ENCODE measurements at places on chromosomes 11 and 22. TPM values are rescaled to one million over a fixed set of nuclear protein-coding genes. Genes with fewer than 3 reads are reported as not detected.

DNA sequence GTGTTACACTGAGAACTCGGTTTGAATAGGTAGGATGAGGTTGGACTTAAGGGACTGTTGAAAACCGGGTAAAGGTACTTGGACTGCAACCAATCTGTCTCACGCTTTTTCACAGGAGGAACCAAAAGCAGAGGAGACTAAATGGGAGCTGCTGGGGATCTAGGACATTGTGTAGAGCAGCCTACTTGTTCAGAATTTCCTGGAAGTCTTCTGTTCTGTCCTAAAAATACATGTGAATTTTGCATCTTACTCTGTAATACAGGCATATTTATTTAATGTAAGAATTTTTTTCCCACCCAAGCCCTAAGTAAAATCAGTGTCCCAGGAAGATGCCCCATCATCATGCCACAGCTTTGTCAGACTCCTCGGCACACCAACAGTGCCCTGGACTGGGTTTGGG is 52.1 kb upstream of the TBCEL start:
- H3K4me3 ChIP-seq: no peak overlapping the region
- no peaks in the 10 kb centered on the region for H3K36me3 ChIP-seq
- H3K27me3 ChIP-seq: no peaks in the 10 kb centered on the region
- H3K4me1 ChIP-seq: no peaks in the 10 kb centered on the region
- no peak overlapping the region for H3K27ac ChIP-seq

GGTLC2 gene
- not detected for total RNA-seq

DNA sequence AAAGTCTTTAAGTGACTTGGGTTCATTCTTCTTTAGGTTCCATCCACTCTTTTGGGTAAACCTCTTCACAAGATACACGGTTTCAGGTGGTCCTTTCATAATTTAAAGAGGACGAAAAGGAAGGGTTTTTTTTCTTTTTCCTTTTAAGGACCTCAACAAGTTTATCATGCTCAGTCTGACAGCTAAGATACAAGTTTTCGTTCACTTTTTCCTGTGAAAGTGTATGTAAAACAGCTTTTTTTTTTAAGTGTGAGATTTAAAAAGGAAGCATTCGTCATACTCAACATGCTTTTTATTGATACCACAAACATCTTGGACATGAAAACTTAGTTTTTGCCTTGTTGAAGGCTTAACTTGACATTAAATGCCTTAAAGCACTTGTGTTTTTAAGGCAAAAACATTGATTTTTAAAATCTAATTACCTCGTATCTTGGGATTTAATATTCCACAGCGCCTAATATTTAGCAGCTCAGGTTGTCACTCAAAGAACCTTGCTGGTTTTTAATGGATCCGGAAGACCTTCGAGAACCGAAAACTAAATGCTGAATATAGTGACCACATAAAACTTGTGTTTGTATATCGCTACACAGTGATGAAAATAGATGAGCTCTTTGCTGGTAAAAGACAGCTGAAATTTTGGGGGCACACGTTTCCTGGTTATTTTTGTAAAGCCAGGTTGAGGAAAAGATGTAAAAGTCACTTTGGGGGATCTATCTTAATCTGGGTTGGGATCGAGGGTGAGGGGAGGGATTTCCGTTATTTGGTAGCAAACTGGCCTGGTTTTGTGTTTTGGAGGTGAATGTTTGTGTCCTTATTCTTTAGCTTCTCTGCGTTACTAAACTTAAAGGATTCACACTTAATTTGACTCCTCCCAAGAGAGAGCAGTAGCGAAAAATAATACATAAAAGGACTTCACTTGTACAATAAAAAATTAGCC is 2.3 kb downstream of the PCF11 start:
- H3K36me3 ChIP-seq: no peaks in the 10 kb centered on the region
- no peak for DNase-seq
- H3K27me3 ChIP-seq: no peaks in the 10 kb centered on the region
- H3K4me3 ChIP-seq: peak overlapping the region; percentile 98

DNA sequence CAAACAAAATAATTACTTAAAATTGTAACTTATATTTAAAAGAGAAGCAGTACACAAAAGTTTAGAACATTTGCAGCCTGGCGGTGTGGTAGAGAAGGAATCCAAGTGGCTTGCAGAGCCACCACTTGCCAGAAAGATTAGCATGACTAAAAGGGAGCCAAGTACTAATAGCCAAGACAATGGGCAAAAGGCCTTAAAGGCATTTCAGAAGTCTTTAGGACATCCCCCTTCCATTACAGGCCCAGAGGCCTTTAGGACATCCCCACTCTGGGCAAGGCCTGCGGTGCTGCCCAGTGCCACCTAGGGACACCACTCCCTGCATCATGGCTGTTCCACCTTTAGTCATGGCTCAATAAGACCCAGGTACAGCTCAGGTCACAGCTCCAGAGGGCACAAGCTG is 32.4 kb downstream of the TMEM225 start:
- DNase-seq: no peak
- H3K4me3 ChIP-seq: no peak overlapping the region
- no peaks in the 10 kb centered on the region for H3K36me3 ChIP-seq
- no peaks in the 10 kb centered on the region for H3K27me3 ChIP-seq
- no peak overlapping the region for H3K27ac ChIP-seq
- H3K4me1 ChIP-seq: no peaks in the 10 kb centered on the region

MPEG1 gene
- total RNA-seq: 3.2 TPM

PES1 gene
- 79.5 TPM for total RNA-seq

OR5A1 gene
- total RNA-seq: not detected

DNA sequence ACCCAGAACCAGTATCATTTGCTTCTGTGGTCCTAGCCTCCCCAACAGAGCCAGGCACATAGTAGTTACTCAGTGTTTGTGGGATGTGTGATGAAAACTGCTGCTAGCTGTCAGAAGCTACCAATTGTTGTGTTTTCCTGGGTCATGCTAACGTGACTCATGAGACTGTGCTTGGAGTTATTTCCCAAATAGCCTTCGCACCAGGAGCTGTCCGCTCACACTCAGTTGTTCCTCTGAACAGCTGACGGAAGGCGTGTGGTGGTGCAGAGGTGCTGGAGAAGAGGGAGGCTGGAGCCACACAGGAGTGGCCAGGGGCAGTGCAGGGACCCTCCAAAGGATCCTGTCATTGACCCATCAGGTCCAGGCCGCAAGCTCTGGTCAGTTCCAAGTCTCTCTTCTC is 53.9 kb upstream of the TBCEL start:
- no peak overlapping the region for H3K27ac ChIP-seq
- H3K4me1 ChIP-seq: no peaks in the 10 kb centered on the region
- no peak overlapping the region for H3K4me3 ChIP-seq

- no peak overlapping the region for H3K4me3 ChIP-seq
- no peaks in the 10 kb centered on the region for H3K27me3 ChIP-seq
- no peaks in the 10 kb centered on the region for H3K36me3 ChIP-seq
- no peaks in the 10 kb centered on the region for H3K4me1 ChIP-seq
- H3K27ac ChIP-seq: no peak overlapping the region
- DNase-seq: no peak
Observed at GRCh38 chr11:93719310-93719709, 22.0 kb downstream of the TAF1D start.

GRCh38 chr22:22111267-22111751 is 128.7 kb upstream of the TOP3B start:
- H3K4me1 ChIP-seq: no peaks in the 10 kb centered on the region
- no peak for DNase-seq
- no peaks in the 10 kb centered on the region for H3K27me3 ChIP-seq
- H3K36me3 ChIP-seq: no peaks in the 10 kb centered on the region

- no peak overlapping the region for H3K27ac ChIP-seq
- H3K36me3 ChIP-seq: no peaks in the 10 kb centered on the region
- H3K27me3 ChIP-seq: no peaks in the 10 kb centered on the region
- peaks cover 4% of the 10 kb centered on the region for H3K4me1 ChIP-seq
- DNase-seq: no peak
Observed at GRCh38 chr11:72114570-72114969, 2.1 kb upstream of the ANAPC15 start.

GRCh38 chr11:107566569-107566968 is 1.0 kb upstream of the ALKBH8 start:
- H3K27ac ChIP-seq: no peak overlapping the region
- H3K4me3 ChIP-seq: no peak overlapping the region
- no peaks in the 10 kb centered on the region for H3K27me3 ChIP-seq
- H3K36me3 ChIP-seq: no peaks in the 10 kb centered on the region
- no peaks in the 10 kb centered on the region for H3K4me1 ChIP-seq
- no peak for DNase-seq

- H3K27ac ChIP-seq: no peak overlapping the region
- H3K4me1 ChIP-seq: no peaks in the 10 kb centered on the region
- no peaks in the 10 kb centered on the region for H3K27me3 ChIP-seq
Observed at GRCh38 chr11:37442576-37442975, 844.5 kb upstream of the RAG2 start.

GRCh38 chr11:65574811-65575567 is 864 bp upstream of the EHBP1L1 start:
- no peak for DNase-seq
- H3K27ac ChIP-seq: peak overlapping the region; percentile 87
- no peaks in the 10 kb centered on the region for H3K27me3 ChIP-seq
- H3K4me3 ChIP-seq: peak overlapping the region; percentile 78
- no peaks in the 10 kb centered on the region for H3K36me3 ChIP-seq
- peaks cover 34% of the 10 kb centered on the region for H3K4me1 ChIP-seq

- no peak for DNase-seq
- H3K4me3 ChIP-seq: no peak overlapping the region
- no peaks in the 10 kb centered on the region for H3K27me3 ChIP-seq
- H3K4me1 ChIP-seq: no peaks in the 10 kb centered on the region
- H3K27ac ChIP-seq: no peak overlapping the region
Observed at GRCh38 chr11:131278472-131278871, 91.9 kb upstream of the NTM start.

DNA sequence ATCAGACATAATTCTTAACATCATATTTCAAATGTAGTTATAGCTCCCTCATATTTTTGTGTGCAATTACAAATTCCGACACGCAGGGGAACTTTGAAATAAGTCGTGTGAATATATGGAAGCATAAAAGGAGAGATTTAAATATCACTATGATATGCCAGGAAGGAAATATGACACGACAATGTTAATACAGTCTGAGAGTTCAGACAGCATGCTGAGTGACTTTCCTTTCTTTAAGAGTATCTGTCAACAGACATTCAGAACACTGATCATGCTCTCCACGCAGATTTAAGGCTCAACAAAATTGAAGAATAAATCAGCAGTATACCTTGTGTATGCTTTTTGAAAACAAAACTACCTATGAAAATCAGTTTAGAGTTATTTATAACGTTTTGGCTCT is 232.6 kb upstream of the CARD18 start:
- H3K27me3 ChIP-seq: no peaks in the 10 kb centered on the region
- no peak for DNase-seq
- no peak overlapping the region for H3K4me3 ChIP-seq
- H3K36me3 ChIP-seq: no peaks in the 10 kb centered on the region
- H3K4me1 ChIP-seq: no peaks in the 10 kb centered on the region
- H3K27ac ChIP-seq: no peak overlapping the region

POU2AF2 gene
- not detected for total RNA-seq

DNA sequence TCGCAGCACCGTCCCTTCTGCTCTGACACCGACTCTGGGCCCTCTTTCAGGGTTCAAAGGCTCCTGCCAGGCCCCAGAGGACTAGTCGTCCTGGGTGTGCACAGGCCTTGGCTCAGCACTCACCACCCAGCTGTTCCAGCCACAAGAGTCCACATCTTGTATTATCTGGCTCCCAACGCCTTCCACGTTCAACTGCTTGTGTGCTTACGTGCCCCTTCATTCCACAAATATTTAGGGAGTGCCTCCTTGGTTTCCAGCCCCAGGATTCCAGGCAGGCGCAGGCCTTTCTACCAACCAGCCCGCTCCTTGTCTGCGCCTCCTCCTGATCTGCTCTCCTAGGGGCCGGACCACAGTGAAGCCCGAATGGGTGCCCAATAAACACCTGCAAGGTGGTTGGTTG is 70.9 kb downstream of the SCUBE1 start:
- H3K27ac ChIP-seq: no peak overlapping the region
- no peaks in the 10 kb centered on the region for H3K27me3 ChIP-seq
- H3K4me3 ChIP-seq: no peak overlapping the region
- DNase-seq: no peak
- H3K4me1 ChIP-seq: no peaks in the 10 kb centered on the region
- no peaks in the 10 kb centered on the region for H3K36me3 ChIP-seq

GRCh38 chr22:22348127-22348814 is 103.7 kb downstream of the VPREB1 start:
- H3K36me3 ChIP-seq: no peaks in the 10 kb centered on the region
- no peak for DNase-seq
- no peak overlapping the region for H3K4me3 ChIP-seq

- no peaks in the 10 kb centered on the region for H3K4me1 ChIP-seq
- H3K36me3 ChIP-seq: no peaks in the 10 kb centered on the region
- no peaks in the 10 kb centered on the region for H3K27me3 ChIP-seq
- DNase-seq: no peak
- H3K27ac ChIP-seq: no peak overlapping the region
Observed at GRCh38 chr11:11297578-11297977, 55.5 kb downstream of the CSNK2A3 start.

GRCh38 chr11:128528294-128528693 is 59.1 kb downstream of the ETS1 start:
- DNase-seq: no peak
- H3K36me3 ChIP-seq: no peaks in the 10 kb centered on the region
- H3K27ac ChIP-seq: no peak overlapping the region
- no peak overlapping the region for H3K4me3 ChIP-seq
- no peaks in the 10 kb centered on the region for H3K27me3 ChIP-seq

CDCA5 gene
- total RNA-seq: 17.8 TPM

GRCh38 chr11:12120031-12121008 is 9.9 kb downstream of the MICAL2 start:
- no peaks in the 10 kb centered on the region for H3K36me3 ChIP-seq
- DNase-seq: no peak
- no peak overlapping the region for H3K4me3 ChIP-seq
- no peaks in the 10 kb centered on the region for H3K27me3 ChIP-seq
- H3K27ac ChIP-seq: no peak overlapping the region

GPR83 gene
- not detected for total RNA-seq

GRCh38 chr22:41699264-41700107 is at the start of gene MEI1:
Gene MEI1, plus strand, starts transcription at chr22:41699503. Its CDS starts 36 bp downstream, at chr22:41699539.
- no peaks in the 10 kb centered on the region for H3K4me1 ChIP-seq
- H3K27ac ChIP-seq: no peak within 1 kb of the TSS
- H3K4me3 ChIP-seq: no peak within 1 kb of the TSS
- H3K27me3 ChIP-seq: no peaks in the 10 kb centered on the region
- no peaks in the 10 kb centered on the region for H3K36me3 ChIP-seq

DNA sequence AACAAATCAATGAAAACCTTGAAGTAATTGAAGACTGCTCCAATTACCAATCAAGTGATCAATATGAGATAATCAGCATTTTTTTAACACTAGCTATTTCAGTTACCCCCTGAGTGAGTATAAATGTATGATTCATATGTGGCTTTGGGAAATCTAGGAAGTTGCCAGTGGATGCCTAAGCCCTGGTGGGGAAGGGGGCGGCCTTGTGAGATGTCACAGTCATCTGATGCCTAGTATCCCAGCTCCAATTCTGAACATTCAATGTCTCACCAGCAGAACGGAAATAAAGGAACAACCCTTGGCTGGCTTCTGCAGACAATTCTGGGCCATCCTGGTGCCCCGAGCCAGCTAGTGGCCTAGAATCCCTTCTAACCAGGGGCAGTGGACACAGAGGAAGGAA is 58.5 kb upstream of the TIMP3 start:
- H3K36me3 ChIP-seq: no peaks in the 10 kb centered on the region
- H3K4me1 ChIP-seq: no peaks in the 10 kb centered on the region
- H3K27me3 ChIP-seq: no peaks in the 10 kb centered on the region

GRCh38 chr11:113563766-113564526 is 88.7 kb upstream of the DRD2 start:
- no peak for DNase-seq
- H3K27ac ChIP-seq: no peak overlapping the region
- H3K4me1 ChIP-seq: no peaks in the 10 kb centered on the region
- no peaks in the 10 kb centered on the region for H3K36me3 ChIP-seq
- H3K27me3 ChIP-seq: no peaks in the 10 kb centered on the region

DERL3 gene
- total RNA-seq: not detected

RFPL3 gene
- total RNA-seq: 1.7 TPM

- H3K4me3 ChIP-seq: no peak within 1 kb of the TSS
- no peaks in the 10 kb centered on the region for H3K4me1 ChIP-seq
- H3K27ac ChIP-seq: no peak within 1 kb of the TSS
- no peaks in the 10 kb centered on the region for H3K36me3 ChIP-seq
Observed at GRCh38 chr11:69481393-69481844, at the start of gene LINC01488. Gene LINC01488, plus strand, starts transcription at chr11:69481663.

GVQW3 gene
- total RNA-seq: 1.1 TPM

Measured in prostate gland (tissue), 2 donors.